ENCODE measurements at places on chromosomes 13 and 19.

DNA sequence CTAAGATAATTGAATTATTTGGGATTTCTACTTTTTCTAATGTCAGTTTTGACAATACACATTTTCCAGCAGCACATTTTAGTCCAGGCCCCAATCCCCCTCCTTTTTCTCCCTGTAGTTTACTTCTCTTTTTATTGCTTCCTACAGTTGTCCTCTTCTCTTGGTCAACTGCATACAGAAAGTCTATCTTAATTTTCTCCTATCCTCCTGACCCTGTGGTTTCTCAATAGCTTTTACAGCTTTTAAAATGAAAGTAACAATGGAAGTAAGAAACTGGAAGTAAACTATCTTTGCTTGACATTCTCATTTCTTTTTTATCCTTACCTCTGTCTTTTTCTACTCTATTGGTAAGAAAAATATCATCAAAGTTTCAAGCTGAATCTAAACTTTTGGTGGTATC is 106.5 kb upstream of the OXGR1 start:
- DNase-seq = no peak

DNA sequence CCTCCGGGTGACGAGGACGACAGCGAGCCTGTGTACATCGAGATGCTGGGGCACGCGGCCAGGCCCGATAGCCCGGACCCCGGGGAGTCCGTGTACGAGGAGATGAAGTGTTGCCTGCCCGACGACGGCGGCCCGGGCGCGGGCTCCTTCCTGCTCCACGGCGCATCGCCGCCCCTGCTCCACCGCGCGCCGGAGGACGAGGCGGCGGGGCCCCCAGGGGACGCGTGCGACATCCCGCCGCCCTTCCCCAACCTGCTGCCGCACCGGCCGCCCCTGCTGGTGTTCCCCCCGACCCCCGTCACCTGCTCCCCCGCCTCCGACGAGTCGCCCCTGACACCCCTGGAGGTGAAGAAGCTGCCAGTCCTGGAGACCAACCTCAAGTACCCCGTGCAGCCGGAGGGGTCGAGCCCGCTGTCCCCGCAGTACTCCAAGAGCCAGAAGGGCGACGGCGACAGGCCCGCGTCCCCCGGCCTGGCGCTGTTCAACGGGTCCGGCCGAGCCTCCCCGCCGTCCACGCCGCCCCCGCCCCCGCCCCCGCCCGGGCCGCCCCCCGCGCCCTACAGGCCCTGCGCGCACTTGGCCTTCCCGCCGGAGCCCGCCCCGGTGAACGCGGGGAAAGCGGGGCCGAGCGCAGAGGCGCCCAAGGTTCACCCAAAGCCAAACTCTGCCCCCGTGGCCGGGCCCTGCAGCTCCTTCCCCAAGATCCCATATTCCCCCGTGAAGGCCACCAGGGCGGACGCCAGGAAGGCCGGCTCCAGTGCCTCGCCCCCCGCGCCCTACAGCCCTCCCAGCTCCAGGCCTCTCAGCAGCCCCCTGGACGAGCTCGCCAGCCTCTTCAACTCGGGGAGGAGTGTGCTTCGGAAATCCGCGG is 511.3 kb downstream of the MYO16 start:
- no peak for DNase-seq

- no peak for DNase-seq
Measured at GRCh38 chr13:21762512-21762911, 91.6 kb downstream of the FGF9 start.

- no peak for DNase-seq
Measured at GRCh38 chr13:113021391-113021790, 52.4 kb downstream of the MCF2L start.

GRCh38 chr13:21698817-21699679 is 28.2 kb downstream of the FGF9 start:
- DNase-seq = no peak

DNA sequence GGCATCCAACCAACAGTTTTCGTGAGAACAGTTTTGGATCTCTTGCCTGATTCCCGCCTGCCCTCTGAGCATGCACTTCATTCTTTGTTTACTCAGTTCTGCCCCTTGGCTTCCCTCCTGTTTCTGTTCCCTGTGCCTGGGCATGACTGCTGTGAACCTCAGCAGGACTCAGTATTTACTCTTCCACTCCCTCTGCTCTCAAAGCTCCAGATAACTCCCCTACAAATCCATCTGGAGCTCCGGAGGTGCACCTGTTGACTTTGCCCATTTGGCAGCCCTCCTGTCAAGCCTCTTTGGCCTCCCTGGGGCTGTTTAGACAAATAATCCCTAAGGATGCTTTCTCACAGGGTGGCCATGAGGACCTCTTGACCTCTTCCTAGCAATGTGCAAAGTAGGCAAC is 34.2 kb upstream of the ARGLU1 start:
- DNase-seq = no peak

DNA sequence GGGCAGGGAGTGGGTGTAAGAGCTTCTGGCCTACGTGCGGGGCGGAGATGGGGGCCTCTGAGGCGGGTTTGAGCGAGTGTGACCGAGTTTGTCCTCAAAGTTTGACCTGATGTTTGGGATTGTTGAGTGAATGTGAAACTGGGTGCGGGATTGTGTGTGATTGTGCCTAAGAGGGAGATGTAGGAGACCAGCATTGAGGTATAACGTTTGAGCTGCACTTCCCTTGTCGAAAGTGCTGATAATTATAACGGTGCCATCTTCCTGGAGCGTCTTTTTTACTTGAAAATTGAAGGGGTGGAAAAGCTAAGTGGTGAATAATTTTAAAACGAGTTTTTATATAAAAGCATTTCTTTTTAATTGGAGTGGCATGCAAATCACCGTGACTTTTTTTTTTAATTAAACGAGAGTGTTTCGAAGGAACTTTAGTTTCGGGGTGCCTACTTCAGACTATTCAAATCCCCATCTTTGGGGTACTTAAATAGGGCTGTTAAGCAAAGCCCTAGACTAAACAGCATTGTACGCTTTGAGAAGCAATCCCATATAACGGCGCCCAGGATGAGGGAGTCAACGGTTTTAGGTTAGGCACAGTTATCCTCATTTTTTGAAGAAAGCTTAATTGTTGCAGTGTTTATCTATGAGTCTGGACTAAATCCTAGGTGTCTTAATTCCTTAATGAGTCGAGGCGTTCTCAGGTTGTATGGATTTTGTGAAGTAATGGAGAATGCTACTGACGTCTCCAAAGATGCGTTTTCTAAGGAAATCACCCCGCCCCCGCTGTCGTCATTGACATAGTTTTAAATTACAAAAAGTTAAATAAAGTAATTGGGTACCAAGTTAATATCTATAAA is 594 bp downstream of the ZNF146 start:
- no peak for DNase-seq

DNA sequence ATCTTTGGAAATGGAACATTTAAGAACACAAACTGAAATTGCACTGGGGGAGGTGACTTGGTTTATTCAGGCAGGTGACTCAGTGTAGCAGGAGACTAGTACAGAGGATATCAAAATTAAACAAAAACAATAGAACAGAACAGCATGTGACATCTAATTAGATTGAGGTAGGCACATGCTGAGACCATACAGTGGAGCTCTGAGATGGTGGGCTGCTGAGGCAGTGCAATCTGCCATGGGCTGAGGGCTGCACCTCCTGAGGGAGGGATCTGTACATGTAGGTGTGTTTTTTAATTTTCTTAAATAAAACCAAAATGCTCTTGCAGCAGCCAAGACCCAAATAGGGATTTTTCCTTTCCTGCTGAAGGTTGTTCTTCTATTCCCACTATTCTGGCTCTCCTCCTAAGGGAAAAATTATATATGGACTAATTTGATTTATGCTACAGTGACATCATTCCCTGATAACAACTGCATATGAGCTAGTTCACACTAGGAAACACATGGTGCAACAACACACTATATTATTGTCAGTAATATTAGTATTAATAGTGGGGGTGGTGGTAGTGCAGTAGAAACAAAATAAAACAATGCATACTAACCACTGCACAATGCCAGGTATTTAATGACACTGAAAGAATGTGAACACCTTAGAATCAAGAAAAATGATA is 48.0 kb downstream of the LNX2 start:
- DNase-seq = no peak

DNA sequence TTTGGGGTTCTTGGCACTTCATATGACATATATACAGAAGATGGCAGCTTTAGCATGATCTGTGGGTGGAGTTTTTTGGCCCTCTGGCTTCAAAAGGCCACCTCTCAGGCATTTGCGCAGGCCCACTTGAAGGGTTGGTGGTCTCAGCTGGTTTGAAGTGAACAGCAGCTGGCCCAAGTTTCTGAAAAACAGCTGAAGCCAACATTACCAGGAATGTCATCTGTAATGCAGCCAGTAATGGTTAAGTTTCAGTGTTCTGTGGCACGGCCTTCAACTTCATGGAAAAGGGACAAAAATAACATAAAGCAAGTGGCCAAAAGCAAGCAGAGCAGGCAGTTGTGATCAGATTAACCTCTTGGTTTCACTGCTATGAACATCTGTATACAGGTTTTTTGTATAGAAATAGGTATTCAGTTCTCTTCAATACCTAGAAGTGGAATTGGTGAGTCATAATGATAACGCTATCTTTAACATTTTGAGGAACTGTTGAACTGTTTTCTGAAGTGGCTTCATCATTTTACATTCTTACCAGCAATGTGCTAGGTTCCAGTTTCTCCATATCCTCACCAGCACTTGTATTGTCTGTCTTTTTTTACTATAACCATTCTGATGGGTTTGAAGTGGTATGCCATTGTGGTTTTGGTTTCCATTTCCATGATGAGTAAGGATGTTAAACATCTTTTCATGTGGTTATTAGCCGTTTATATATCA is 245.4 kb downstream of the SHISA2 start:
- DNase-seq = no peak

- no peak for DNase-seq
Measured at GRCh38 chr13:49627831-49628652, at the start of gene ARL11. Gene ARL11, plus strand, starts transcription at chr13:49628507. Its CDS starts 1,941 bp downstream, at chr13:49630448.
